Muscle of back (tissue), 13 donors: ENCODE measurements at places on chromosomes 5 and 9.

DNA sequence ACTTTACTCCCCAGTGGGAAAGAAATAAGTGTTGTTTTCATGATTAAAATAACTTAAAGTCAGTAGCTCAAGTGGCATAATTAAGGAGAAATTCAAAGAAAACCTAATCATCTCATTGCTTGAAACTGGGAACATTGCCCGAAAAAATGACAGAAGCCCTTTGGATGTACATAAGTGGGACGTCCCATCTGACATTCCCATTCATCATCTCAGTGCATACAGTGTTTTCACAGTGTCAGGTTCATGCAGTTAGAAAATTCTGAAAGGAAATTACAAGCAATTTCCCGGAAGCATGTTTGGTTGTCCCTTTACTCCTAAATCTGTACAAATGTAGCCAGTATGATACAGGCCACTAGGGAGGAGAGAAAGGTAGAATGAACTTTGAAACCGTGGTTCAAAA is 95.6 kb downstream of the ADAMTS16 start:
- DNase-seq: no peak

- peak; percentile 81 for DNase-seq
These were observed at the start of gene APBA1 for GRCh38 chr9:69671879-69672595. Gene APBA1, minus strand, starts transcription at chr9:69672371.

DNA sequence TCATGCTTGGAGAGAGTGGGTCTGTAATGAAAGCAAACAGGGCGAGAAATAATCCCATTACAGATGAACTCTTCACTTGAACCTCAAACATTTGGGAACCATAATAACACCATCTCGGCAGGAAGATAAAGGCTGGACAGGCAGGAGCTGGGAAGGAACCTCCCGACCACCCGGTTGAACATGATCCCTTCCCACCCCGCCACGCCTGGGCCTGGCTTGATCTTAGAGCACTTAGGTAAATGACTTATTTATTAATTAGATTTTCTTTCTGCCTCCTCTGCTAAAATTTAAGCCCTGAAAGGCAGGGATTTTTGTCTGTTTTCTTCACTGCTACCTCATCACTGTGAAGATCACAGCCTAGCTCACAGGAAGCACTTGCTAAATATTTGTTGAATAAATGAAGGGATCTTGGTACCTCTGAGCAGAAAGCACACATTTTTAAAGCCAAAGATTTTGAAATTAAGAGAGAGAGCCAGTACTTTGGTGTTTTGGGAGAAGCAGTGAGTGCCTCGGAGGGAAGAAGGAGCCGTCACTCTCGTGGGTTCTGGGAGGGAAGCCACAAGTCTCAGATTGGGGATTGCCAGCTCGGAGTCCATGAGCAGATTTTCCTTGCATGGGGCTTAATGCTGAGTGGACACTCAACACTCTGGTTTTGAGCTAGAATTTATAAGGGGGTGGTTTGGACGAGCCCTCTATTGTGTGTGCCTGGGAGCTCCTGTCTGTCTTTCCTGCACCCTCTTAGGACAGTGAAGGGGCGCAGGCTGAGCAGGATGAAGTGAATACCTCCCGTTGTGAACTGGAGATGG is 133.3 kb downstream of the MACROH2A1 start:
- no peak for DNase-seq

GRCh38 chr5:37514946-37515345 is 135.8 kb downstream of the WDR70 start:
- no peak for DNase-seq

DNA sequence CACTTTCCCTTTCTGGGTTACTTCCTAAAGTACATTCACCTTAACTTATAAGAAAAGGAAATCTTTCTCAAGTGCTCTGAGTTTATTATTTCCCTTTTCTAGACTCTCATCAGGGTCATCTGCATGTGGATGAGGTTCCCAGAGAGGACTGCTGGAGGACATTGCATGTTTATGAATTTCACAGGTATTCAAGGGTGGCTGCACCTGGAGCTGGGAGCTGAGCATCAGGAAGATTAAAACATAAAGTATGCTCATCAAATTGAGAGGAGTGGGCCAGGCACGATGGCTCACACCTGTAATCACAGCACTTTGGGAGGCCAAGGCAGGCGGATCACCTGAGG is 34.7 kb upstream of the PLIN2 start:
- DNase-seq: no peak

DNA sequence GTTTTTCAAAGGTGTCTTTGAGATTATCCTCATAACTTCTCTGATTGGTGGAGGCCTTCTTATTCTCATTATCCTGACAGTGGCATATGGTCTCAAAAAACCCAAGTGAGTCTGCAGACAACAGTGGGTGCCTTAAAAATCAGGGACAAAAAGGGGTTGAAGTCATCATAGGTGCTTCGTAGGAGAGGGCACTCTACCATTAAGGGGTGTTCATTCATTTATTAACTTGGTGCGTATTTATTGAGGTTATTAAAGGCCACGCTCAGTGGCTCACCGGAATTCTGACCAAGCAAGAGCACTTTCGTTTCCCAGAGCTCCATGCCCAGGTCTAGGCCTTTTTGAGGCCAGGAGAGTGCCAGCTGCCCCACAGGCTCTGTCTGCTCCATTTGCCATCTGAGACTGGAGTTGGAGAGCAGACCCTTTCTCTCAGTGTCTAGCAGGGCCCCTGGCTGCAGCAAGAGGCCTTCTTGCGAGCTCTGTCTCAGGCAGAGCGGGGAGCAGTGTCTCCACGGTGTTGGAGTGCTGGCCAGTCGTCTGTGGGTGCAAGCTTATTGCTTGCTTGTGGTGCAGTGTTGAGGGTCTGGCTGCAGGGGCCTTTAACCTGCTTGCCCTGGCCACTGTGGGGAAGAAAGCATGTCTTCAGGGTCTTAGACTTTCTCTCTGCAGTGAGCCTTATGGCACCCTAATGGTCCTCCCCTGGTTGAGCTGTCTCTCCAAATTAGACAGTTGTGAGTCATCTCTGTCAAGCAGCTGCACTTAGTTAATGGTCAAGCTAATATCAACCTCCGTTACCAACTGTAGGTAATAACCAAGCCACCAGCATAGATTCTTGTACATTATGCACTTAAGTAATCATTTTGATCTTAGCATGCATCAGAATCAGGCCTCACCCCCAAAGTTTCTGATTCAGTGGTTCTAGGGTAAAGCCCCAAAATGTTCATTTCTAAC is 62.6 kb downstream of the IL31RA start:
- no peak for DNase-seq

DNA sequence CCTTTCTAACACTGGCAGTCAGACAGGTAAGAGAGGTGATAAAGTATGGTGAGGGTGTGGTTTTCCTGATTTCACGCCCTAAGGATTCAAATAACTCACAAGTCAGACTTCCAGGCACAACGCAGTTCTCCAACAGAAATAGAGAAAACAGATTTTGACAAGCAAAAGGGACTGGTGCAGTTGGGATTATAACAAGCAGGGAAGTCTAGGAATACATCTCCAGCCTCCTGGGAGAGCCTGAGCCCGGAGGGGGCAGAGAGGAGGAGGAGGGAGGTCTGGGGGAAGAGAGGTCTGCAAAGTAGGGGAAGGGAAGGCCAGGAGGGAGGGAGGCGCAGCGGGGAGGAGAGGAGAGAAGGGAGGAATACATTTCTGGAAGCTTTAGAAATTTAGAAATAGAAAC is 1.6 kb downstream of the CMBL start:
- DNase-seq: no peak

DNA sequence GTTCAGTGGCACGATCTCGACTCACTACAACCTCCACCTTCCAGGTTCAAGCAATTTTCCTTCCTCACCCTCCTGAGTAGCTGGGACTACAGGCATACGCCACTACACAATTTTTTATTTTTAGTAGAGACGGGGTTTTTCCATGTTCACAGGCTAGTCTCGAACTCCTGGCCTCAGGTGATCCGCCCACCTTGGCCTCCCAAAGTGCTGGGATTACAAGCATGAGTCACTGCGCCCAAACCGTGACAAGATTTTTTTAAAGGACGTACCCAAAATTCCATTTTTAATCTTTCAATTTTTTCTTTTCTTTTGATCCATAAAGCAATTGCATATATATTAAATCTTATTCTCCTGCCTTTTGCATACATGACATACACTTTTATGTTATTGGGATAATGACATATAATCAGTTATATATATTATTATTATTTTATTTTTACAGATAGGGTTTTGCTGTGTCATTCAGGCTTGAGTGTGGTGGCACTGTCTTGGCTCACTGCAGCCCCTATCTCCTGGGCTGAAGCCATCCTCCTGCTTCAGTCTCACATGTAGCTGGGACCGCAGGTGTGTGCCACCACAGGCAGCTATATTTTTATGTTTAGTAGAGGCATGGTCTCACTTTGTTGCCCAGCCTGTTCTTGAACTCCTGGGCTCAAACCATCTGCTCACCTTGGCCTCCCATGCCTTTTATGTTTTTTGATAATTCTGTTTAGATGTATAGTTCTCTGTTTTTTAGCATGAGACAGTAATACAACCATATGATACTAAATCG is 71.9 kb downstream of the RAB24 start:
- no peak for DNase-seq

DNA sequence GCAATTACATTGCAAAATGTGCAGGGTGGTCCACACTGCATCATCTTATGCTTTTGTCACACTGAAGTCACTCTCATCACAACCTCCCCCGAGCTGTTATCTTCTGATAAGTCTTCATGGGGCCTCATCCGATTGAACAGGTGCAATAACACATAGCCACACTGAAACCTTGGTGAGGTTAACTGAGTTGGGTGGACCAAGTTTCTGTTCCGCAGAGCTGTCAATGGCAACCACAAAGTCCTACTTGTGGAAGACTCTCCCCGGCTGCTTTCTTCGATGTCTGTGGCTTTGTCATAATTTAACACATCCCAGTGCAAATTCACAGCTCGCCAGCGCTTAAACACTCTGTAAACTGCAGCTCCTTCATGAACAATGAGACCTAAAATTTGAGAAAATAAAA is 112.2 kb downstream of the MARCHF11 start:
- DNase-seq: no peak

GRCh38 chr5:64690417-64691151 is at the start of gene SHISAL2B:
Gene SHISAL2B, plus strand, starts transcription at chr5:64690503. Its CDS starts 121 bp downstream, at chr5:64690624.
- no peak for DNase-seq

DNA sequence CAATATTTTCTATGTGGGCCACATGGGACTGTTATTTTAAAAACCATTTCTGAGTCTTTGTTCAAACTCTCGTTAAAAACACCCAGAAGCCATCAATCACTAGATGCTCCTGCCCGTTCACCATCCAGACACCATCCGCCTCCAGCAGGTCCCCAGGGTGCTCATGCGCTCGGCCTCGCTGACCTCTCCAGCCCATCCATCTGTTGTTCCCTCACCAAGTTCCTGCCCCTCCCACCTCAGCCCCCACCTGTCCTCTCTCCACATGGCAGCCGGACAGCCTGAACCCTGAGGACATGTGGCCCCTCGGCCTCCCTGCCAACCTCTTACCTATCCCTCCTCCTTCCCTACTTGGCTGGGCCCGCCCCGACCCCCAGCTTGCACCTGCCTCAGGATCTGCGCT is 31.6 kb downstream of the NSUN2 start:
- no peak for DNase-seq

DNA sequence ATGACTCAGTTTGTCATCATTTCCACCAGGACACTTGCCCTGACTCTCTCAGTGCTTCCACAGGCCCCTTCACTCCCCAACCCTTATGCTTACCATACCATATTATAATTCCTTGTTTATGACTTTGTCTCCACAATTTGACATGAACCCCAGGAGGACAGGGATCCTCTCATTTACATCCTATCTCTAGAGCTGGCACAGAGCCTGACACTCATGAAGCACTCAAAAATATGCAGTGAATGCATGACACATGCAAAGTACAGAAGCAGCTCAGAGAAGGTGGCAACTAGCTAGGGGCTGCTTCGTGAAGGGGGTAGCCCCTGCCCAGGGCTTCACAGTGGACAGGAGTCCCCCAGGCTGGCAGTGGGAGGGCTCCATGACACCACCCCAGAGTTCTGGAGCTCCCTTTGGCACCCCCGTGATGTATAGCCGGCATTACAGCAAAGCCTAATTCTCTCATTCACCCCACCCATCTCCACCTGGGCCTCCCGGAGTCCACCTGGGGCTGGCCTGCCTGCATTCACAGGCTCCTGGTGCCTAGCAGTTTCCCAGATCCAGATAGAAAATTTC is 112.0 kb upstream of the SPOCK1 start:
- no peak for DNase-seq

GRCh38 chr5:98770209-98770910 is 3.1 kb upstream of the RGMB start:
- peak; percentile 83 for DNase-seq

- DNase-seq: no peak
These were observed 14.8 kb downstream of the ENHO start for GRCh38 chr9:34507966-34508365.

- DNase-seq: no peak
These were observed 32.6 kb upstream of the PLAC8L1 start for GRCh38 chr5:146137967-146138403.

DNA sequence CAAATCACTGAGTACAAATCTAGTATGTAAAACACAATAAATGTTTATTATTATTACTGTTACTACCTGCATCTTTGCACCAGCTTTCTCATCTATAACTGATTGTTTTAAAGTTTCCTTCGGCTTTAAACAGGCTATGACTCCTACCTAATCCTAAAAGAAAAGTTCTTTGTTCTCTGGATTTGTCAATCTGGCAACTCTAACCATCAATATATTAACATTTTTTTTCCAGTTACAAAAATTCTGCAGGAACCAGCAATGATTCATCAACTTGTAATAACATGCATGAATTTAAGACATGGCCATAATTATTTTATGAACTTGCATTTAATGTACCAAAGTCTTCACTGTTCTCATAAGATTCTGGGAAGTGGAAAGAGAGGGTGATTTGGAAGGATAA is 228.5 kb downstream of the PIK3R1 start:
- no peak for DNase-seq
